ENCODE measurements at places on chromosomes 2 and 18.

DNA sequence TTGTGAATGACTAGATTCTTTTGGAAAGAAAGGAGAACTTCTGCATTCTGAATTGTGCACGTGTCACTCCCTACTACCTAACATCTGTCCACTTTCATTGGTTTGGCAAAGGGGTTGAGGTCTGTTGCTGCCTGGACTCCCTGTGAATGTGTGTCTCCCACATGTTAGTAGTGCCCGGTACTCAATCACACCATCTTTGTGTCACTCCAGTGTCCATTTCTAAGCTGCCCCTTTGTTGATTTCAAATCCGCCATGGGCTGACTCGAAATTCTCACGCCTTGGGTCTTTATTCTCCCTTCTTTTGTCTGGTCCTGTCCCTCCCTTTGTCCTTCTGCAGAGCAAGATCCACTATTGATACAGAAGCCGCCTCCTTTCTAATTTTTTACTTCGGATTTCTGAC is 7.5 kb downstream of the DPYSL5 start:
- no peak for DNase-seq

- peak; percentile 53 for DNase-seq
Observed at GRCh38 chr2:143110758-143111428, 18.3 kb upstream of the ARHGAP15 start.

- no peak for DNase-seq
Observed at GRCh38 chr2:182740701-182741100, 24.6 kb downstream of the DNAJC10 start.

GRCh38 chr2:159088906-159089305 is 120.5 kb downstream of the TANC1 start:
- DNase-seq: no peak

DNA sequence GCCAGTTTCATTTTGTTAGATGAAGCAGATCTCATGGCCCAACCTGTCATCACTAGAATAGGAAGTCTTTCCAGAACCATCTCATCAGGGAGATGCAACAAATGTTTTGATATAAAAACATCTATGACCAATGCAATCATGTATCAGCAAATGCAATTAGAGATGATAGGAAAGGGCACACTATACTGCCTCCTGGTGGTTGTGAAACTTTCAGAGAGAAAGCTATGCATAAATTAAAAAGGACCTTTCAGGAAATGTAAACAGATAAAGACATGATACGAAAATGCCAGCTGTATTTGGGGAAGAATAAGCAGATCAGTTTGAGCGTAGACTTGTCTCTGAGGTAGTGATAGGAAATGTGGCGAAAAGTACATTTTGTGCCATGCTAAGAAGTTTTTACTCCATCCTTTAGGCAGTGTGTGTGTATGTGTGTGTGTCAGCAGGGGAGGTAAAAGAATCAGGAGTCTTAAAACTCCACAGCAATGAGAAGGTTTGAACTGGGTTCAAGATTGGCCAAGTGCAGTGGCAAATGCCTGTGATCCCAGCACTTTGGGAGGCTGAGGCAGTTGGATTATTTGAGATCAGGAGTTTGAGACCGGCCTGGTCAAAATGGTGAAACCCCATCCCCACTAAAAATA is 479.3 kb downstream of the CPS1 start:
- no peak for DNase-seq

- no peak for DNase-seq
Observed at GRCh38 chr18:68417166-68417799, 297.6 kb downstream of the TMX3 start.

DNA sequence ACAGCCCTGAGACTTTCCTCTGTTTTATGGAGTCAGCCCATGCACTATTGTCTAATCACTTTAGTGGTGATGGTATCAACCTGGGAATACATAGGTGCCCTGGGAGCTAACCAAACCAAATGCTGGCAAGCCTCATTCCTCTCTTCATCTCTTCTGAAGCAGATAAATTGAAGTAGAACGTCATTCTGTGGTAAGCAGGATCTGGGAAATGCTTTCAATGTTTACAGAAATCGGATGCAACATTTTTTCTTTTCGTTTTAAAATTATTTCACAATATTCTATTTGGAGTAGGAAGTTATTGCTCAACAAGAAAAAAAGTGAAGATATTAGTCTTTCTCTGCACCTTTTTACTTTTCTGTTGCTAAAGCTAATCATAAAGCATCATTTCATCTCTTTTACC is 114.2 kb downstream of the RBMS1 start:
- no peak for DNase-seq

GRCh38 chr18:37527395-37527794 is 38.2 kb downstream of the CELF4 start:
- DNase-seq: no peak

DNA sequence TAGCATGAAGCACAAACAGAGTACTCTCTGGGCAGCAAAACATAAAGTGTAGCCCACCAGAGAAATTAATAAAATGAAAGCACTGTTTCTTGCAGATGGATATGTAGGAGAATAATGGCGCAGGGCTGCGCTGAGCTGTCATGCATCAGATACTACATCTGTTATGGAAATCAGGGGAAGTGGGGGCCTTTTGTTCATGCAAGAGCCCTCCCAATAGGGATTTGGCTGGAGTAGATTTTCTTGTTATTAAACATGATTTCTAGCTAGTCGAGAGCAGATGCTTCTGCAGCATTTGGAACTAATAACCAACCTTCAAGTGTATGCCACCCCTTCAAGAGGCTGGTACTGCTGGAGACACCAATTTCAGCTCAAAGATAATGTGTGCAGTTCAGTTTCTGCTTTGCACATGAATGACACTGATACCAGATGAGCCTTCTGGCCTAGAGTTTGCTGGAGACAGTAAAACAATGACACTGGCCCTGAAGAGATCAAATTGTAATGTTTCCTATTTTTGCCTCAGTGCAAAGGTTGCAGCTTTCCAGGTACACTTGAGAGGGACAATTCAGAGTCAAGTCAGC is 58.0 kb downstream of the RND3 start:
- no peak for DNase-seq

- DNase-seq: no peak
Observed at GRCh38 chr18:52222211-52222610, 117.8 kb upstream of the DCC start.

DNA sequence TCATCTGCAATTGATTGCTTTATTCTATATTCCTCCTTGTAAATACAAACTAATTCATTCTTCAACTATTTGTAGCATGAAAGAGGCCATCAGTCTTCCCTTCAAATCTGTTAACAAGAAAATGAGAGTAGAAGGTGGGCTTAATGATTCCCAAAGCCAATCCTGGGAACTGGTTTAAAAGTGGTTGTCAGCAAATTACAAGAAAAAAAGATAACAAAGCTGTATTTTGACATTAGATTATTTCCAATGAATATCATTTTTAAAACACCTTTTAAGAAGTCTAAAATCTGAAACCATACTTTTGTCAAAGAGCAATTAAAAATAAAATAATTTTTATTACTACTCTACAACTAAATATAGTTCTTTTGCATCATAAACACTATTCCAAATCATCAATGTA is 139.2 kb downstream of the DYM start:
- DNase-seq: no peak

- DNase-seq: no peak
Observed at GRCh38 chr2:176468457-176469113, 199.3 kb downstream of the MTX2 start.

- DNase-seq: no peak
Observed at GRCh38 chr2:221715523-221716247, 143.6 kb upstream of the EPHA4 start.

DNA sequence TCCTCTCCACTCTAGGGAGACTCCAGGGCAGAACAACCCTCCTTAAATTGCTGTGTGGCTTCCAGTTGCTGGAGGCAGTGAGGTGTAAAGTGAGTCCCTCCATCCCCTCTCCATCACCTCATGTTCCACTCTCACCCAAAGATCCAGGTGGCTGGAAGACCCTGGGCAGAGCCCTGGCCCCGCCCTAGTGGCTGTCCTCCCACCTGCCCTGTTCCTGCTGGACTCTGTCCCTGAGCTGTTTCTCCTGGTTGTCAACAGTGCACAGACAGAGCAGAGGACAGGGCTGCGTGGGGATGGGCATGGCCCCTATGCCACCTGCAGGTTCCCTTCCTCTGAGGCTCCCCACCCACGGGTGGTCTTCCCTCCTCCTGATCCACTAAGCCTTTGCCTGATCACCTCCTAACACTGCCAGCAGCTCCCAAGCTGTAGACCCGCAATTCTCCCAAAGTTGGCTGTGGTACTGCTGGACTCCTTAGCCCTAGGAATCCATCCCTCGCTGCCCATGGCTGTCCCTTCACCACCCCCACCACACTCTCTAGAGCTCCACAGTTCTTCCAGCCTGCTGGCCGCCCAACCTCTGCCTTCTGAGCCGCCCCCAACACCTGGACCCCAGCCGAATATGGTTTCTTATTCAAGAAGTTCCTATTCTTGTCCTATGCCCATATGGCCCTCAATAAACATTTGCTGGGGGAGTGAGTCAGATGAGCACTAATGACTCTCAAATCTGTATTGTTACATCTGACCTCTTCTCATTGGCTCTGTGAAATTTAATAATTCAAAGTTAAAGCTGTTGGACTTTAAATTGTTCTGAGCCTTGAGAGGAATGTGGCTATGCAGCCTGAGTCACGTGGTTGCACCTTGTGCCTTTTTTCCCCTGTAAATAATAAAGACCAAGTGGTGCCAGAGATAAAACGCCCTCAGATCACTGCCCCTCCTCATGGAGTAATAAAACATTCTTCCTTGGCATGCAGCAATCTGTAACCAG is 260.0 kb upstream of the HS6ST1 start:
- no peak for DNase-seq

- DNase-seq: no peak
Observed at GRCh38 chr2:186610785-186611184, 20.9 kb downstream of the ITGAV start.

GRCh38 chr2:54608224-54608623 is 115.2 kb upstream of the EML6 start:
- no peak for DNase-seq

DNA sequence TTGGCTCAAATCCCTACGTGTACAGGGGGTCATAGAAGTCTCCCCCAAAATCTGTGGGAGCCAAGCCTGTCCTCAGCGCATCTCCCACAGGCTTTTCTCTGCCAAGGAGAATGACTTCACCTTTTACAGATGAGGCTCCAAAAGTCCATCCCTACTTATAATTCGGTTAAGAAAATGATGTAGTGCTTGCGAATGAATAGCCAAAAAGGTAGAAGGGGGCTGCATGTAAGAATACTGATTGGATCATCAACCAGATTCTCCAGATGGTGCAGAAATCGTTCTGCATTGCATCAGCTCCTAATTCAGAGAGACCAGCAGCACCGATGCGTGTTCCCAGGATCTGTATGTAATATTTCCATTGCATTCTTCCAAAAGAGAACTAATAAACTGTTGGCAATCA is 91.9 kb downstream of the EPHA4 start:
- DNase-seq: no peak

DNA sequence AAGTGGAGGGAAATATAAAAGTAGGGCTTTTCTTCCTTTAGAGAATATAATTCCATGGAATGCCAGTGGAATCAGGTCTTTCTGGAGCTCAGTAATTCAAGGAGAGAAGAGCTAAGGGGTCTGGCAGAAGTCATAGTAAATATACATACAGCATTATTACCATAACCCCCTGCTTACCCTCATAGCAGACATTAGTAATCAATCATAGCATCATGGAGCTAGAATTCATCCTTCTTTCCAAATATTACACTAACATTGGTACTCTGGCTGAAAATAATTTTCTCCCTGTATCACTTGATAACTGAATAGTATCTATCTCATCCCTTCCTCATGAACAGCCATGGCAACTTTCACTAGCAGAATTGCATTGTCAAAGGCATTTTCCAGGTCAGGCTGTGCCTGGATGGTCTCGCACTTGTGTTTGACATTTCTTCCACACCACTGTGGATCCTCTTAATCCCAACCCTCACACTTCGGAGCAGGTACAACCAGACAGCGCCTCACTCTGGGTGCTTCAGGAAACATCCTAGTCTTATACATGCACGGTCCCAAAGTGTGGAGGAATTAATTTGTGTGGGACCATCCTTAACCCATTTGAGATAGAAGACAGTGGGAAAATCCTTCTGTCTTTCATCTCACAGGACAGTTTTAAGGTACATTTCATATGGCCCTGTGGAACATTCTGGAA is 84.2 kb upstream of the SEC11C start:
- no peak for DNase-seq

GRCh38 chr2:36355151-36355889 is at the start of gene CRIM1:
TSS of gene CRIM1 (plus strand) at chr2:36355778. CDS start at chr2:36356293, 515 bp downstream.
- DNase-seq: peak; percentile 42

- no peak for DNase-seq
Observed at GRCh38 chr18:72672364-72673184, 128.4 kb upstream of the CBLN2 start.

- no peak for DNase-seq
Observed at GRCh38 chr2:61241266-61241665, 79.3 kb downstream of the C2orf74 start.

- no peak for DNase-seq
Observed at GRCh38 chr2:6999211-6999877, 82.1 kb downstream of the RNF144A start.

DNA sequence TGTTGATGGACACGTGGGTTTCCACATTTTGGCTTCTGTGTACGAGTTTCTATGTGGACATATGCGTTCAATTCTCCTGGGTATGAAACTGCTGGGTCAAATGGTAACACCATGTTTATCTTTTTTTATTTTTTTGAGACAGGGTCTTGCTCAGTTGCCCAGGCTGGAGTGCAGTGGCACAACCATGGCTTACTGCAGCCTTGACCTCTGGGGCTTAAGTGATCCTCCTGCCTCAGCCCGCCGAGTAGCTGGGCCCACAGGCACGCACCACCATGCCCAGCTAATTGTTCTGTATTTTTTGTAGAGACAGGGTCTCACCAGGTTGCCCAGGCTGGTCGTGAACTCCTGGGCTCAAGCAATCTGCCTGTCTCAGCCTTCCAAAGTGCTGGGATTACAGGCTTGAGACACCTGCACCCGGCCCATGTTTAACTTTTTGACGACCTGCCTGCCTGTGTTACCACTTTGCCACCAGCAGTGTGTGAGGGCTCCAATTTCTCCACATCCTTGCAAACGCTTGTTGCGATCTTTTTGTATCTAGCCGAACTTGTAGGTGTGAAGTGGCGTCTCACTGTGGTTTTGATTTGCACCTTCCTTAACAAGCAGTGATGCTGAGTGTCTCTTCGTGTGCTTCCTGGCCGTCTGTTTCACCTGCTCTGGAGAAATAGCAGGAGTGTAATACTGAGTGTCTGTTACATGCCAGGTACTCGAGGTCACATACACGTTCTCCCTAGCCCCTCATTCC is 6.9 kb downstream of the HSBP1L1 start:
- DNase-seq: no peak

DNA sequence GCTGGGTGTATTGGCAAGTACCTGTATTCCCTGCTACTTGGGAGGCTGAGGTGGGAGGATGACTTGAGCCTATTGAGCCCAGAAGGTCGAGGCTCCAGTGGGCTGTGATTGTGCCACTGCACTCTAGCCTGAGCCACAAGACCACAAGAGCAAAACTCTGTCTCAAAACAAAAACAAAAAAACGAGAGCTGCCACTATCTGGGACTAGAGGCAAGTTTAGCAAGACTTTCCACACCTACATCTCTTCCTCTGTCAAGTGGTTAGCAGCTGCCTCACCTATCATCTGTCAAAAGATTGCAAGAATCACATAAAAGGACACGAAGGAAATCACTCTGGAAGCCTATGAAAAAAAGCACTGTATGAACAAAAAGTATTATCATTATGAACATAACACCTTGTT is 55.2 kb upstream of the RIOK3 start:
- no peak for DNase-seq
